ENCODE measurements at places on chromosomes 1 and 21.

DNA sequence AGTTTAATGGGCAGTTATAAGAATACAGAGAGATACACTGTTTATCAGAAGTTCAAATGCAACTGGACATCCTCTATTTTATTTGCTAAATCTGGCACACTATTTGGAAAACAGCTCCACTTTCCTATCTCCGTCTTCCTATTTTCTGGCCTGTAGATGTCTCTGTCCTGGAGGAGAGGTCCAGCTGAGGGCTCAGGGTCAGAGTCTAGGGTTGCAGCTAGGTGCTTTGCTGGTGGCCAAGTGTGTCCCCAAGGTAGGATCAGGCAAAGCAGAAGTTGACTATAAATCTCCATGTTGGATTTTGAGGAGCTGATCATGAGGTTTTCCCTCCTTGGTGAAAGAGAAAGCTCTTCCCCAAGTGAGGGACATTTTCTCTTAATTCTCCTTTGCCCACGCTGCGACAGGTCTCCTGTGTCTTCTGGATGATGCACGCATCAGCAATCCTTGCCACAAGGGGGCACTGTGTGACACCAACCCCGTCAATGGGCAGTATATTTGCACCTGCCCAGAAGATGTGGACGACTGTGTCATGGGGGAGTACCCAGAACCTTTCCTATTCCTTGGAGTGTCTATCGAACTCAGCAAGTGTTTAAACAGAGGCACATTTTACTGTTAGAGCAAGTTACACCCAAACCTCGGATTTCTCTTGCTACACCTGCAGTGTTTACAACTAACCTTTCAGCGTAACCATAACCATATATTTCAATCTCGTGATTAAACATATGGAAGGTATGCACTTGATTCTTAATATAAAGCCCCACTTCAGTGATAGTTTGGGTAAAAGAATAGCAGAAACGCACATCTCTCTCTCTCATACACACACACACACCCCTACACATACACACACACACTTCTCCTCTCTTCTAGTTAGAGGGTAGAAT lies 10.2 kb downstream of the ADAM30 start:
- DNase-seq: peak; percentile 59

DNA sequence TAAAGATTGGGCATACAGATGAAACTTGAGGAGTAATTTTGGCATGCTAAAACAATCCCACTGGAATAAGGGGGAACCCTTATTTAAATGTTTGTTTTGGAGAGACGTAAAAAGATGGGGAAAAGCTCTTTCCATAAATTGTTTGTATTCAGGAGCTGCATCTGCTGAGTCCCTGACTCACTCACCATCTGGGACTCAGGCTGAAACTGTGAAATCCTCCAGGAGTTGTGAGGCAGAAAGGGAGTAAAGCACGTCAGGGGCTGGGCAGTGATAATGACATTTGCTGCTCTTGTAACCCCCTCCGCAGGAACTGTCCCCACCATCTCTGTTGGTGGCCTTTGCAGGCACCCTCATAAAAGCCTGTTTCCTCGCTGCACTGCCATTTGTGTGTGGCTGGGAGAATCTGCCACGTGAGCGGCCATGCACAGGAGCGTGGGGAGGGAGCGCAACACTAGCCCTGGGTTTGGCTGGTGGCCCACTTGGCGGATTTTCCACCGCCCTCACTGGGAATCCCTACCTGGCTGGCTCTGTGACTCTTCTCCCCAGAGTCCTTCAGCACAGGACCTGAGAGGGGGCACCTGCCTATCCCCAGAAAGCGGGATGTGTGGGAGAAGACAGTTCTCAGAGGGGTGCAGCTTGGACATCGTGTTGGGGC lies 45.3 kb downstream of the ZSCAN20 start:
- DNase-seq: no peak

DNA sequence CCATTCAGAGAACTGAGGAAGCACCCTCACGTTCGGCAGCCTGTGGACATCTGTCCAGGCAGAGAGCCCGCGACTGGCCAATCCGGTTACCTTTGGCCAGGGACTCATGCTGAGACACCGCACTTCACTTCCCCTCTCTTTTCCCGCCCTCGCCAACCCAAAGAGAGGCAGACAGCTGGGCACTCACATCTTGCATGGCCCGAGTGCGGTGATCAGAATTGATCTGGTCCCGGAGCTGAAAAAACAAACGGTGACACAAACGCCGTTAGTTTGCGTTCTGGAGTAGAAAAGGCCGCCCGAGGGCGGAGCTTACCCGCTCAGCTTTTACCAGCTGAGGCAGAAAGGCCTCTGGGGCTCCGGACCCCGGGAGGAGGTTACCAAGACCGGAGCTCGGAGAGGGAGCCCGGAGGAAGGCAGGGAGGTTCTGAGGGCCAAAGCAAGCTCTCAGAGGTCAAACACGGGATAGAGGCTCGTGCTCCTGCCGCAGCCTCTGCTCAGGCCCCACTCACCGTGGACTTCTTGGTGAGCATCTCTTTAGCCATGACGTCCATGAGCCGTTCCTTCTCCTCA lies 376 bp downstream of the SF3A3 start:
- no peak for DNase-seq

DNA sequence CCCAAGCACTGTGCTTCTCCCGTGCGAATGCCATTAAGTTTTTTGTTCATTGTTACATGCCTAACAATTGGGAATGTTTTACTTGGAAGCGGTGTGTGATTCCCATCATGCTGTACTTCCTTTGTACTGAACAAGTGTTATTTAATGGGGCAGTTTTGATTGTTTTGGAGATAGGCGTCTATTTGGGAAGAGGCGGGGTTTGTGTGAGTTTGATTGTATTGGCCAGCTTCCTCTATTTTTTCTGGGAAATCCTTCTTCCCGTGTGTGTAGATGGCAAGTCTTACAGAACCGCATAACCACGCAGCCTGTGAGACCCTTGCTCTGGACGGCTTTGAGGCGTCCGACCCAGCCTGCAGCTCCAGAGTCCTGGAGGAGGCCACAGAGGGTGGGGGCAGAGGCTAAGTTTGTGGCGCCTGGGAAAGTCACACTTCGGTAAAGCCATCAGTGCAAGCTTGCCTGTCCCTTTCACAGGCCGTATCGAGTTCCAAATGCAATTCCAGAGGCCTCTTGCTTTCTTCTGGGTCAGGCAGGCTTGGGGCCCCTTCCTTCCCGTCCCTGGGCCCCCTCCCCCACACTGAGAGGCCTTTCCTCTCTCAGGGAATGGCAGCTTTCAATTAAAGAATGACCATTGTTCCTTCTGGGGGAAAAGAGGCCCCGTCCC lies 210.3 kb downstream of the TOMM20 start:
- no peak for DNase-seq

- DNase-seq: no peak
Measured at GRCh38 chr1:210200124-210200736, 32.4 kb upstream of the SERTAD4 start.

DNA sequence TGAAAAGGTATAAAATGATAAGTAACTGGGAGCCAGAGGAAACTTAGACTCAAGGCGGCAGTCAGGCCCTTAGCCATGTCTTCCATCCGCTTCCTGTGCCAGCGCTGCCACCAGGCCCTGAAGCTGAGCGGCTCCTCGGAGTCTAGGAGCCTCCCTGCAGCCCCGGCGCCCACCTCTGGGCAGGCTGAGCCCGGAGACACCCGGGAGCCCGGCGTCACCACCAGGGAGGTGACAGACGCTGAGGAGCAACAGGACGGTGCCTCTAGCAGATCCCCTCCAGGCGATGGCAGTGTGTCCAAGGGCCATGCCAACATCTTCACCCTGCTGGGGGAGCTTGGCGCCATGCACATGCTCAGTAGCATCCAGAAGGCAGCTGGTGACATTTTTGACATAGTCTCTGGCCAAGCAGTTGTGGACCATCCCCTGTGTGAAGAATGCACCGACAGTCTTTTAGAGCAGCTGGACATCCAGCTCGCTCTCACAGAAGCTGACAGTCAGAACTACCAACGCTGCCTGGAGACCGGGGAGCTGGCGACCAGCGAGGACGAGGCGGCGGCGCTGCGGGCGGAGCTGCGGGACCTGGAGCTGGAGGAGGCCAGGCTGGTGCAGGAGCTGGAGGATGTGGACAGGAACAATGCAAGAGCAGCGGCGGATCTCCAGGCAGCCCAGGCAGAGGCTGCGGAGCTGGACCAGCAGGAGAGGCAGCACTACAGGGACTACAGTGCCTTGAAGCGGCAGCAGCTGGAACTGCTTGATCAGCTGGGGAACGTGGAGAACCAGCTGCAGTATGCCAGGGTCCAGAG lies at the start of gene BECN2:
Gene BECN2, plus strand, starts transcription at position 76 of the 803 bp plus-strand sequence. Its CDS starts 0 bp downstream, at position 76.
- no peak for DNase-seq

GRCh38 chr1:51444096-51444495 lies 75.0 kb downstream of the EPS15 start:
- no peak for DNase-seq

- no peak for DNase-seq
Measured at GRCh38 chr1:207997486-207998268, 86.8 kb upstream of the CD34 start.

GRCh38 chr1:180291004-180291403 lies 60.9 kb downstream of the LHX4 start:
- no peak for DNase-seq

DNA sequence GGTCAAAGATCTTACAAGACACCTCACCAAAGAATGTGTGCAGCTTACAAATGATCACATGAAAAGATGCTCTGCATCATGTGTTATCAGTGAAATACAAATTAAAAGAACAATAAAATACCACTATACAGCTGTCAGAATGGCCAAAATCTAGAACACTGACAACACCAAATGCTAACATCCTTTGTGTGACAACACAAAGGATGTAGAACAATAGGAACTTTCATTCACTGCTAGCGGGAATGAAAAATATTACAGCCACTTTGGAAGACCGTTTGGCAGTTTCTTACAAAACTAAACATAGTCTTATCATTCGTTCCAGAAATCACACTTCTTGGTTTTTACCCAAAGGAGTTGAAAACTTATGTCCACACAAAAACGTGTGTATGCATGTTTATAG lies 20.6 kb upstream of the SELP start:
- no peak for DNase-seq

- no peak for DNase-seq
Measured at GRCh38 chr1:172917972-172918371, 132.8 kb downstream of the TNFSF18 start.

DNA sequence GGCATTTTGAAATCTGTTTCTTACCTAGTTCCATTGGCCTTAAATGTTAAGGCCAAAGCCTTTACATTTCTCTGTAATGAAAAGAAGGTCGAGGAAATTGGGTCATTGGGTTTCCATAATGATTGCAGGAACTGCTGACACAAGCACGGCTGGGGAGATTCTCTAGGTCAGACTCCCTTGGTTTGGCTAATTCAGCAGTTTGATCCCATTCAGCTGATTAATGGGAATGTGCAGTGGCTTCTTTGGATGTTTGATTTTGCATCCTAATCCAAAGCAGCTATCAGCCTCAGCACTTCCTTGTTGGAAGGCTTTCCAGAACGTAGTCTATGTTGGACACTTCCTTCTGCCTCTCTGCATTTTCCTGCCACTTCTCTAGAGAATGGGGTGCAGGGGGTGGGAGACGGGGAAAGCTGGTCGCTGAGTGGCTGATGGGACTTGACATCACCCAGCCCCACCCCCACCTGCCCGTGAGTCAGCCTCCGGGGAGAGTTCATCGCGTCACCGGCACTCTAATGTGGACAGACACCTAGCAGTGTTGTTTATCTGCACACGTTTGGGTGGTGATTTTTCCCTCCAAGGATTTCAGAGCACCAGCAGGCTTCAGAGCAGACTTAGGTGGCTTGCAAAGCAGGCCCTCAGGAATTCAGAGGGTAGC lies 5.4 kb downstream of the PSEN2 start:
- no peak for DNase-seq

DNA sequence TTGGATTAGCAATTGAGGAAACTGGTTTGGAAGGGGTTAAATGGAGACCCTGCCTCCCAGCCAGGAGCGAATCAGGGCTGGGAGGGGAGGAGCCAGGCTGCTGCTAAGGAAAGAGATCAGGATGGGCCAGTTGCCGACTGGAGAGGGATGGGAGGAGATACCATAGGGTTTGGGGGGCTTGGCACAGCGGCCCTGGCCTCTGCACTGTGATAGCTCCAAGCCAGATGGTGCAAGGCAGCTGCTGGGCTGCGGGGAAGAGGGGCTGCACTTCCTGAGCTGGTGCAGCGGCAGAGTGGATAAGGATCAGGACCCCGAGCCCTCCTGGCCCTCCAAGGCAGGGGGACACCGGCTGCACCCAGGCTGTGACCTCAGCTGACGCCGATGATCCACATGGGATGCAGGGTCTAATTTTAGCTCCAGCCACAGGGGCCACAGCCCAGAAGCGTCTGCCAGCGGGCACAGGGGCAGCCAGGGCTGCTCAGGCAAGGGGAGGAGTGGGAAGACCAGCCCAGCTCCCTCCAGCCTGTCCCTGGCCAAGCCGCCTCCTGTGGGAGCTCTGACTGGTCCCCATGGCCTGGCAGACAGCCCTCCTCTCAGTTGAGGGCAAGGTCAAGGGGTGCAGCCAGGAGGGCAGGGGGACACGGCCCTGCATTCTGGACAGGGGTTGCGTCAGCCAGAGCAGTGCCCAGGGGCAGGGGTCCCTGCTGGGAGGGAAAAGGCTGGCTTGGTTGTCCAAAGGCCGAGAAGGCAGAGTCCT lies at the start of gene EXTL1:
Gene EXTL1, plus strand, starts transcription at position 129 of the 757 bp plus-strand sequence. CDS start 872 bp downstream, outside the sequence.
- DNase-seq: no peak

DNA sequence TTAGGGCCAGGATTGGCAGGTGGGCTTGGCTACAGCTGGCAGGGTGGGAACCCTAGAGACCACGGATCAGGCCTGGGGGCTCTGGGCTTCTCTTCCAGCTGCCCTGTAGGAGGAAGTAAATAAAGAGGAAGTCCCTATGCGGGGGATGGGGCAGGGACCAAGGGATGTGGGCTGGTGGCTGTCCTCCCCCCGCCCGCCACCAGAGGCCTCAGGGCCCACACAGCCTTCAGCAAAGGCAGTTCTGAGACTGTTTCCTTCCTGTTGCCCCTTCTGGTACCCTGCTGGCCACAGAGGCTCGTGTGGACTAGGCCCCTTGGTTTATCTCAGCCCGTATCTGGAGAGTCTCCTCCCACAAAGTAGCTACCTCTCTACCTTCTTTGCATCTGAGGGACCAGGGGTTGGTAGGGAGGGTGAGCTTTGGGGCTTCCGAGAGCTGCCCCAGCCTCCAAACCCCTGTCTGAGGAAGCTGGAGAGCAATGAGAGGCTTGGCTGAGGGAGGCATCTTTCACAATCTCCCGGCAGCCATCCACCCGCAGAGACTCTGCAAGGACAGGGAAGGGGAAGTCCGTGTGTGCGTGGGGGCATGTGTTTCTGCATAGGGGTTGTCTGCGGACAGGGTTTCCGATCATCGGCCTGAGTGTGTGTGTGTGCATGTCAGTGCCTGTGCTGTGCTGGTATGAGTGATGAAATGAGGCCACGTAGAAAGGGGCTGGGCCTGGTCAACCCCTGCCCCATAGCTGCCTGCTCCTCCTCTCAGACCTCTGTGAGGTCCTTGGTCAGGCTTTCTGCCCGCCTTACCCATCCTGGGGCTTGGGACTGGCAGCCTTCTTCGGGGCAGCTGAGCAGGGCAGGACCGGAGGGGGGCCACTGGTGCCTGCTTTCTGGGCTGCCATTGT lies 12.5 kb downstream of the RPS6KA1 start:
- DNase-seq: peak; percentile 82

- no peak for DNase-seq
Measured at GRCh38 chr1:85134583-85135391, 66.0 kb downstream of the SYDE2 start.

GRCh38 chr1:197948926-197949899 lies 32.0 kb downstream of the LHX9 start:
- peak; percentile 61 for DNase-seq
